CD4-positive, alpha-beta T cell treated with Interleukin-12 subunit alpha and Interleukin-12 subunit beta, for 1 hour (primary cell): ENCODE measurements at places on chromosomes 1 and 21.

DNA sequence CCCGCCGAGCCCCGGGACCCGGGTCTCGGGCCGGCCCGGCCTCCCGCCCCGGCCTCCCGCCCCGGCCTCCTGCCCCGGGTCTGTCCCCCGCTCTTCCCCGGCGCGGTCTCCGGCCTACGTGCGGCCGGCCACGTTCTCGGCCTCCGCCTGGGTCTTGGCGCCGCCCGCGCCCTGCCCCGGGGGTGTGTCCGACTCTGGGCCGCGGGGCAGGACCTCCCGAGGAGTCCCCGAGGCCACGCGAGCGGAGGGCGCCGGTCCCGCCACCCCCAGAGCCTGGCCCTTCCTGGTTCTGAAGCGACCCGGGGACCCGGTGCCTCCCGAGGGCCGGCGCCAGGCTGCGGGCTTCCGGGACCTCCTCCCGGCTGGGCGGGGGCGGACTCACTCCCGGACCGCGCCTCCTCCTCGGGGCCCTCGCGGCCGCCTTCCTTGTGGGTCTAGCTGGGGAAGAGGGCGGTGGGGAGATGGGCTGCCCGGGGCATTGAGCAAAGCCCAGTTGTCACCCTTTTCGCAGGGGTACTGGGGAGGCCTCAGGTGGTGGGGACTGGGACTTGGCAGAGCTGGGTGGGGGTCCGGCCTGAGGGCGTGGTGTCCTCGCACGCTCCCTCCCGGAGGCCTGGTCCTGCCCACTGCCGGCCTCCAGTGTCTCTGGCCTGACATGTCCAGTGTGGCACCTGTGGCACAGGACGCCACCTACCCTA is 558 bp downstream of the PFKL start:
- peak; percentile 64 for DNase-seq

- no peak for DNase-seq
Measured at GRCh38 chr1:25543005-25543424, 391 bp upstream of the LDLRAP1 start.

DNA sequence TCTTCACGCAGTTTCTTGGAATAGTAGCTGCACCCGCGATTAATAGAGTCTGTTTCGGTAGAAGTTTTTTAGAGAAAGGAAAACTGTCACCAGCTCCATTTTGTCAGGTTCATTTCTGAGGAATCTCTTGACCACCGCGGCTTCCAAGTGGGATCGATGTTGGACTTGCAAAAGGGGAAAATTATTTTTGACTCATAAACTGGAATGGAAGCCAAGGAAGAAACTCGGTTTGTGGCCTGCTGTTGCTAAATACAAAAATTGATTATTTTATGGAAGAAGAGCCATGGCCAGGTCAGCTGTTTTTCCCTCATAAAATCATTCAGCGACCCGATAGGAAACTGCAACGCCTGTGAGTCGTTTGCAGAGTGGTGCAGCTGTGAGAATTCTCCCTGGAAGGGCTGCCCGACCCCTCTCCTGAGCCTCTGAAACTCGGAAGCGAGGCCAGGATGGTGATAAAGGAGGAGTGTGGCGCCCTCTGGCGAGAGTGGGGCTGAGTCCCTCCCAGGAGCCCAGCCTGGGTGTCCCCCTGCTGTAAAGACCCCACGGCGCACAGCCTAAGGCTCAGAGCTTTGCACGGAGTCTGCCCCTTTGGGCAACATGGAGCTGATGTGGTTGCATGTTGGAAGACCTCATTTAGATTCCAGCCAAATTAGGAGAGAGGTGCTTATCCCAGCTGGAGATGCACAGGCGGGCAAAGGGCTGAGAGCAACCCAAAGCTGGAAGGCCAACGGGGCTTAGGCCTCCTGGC is 83.6 kb upstream of the SLC25A33 start:
- peak; percentile 66 for DNase-seq

DNA sequence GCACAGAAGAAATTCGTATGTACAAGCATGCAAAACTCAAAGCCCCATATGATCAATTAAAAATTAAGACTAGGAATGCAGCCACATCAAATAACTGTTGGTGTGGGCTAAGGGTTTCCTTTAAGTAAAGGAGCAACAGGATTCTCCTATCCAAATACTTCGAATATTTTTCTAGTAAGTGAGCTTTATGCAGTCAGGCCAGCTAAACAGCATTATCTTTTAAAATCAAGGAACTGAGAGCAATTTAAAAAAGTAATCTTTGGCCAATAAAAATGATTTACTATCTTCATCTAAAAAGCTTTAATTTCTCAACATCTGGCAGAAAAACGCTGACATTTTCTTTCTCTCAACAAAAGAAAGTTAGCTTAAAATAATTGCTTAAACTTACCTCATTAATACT is 19.8 kb downstream of the CNN3 start:
- DNase-seq: no peak

GRCh38 chr21:29084372-29084771 is 10.9 kb upstream of the CCT8 start:
- DNase-seq: no peak

- DNase-seq: no peak
Measured at GRCh38 chr1:36829066-36829465, 205.2 kb downstream of the GRIK3 start.

DNA sequence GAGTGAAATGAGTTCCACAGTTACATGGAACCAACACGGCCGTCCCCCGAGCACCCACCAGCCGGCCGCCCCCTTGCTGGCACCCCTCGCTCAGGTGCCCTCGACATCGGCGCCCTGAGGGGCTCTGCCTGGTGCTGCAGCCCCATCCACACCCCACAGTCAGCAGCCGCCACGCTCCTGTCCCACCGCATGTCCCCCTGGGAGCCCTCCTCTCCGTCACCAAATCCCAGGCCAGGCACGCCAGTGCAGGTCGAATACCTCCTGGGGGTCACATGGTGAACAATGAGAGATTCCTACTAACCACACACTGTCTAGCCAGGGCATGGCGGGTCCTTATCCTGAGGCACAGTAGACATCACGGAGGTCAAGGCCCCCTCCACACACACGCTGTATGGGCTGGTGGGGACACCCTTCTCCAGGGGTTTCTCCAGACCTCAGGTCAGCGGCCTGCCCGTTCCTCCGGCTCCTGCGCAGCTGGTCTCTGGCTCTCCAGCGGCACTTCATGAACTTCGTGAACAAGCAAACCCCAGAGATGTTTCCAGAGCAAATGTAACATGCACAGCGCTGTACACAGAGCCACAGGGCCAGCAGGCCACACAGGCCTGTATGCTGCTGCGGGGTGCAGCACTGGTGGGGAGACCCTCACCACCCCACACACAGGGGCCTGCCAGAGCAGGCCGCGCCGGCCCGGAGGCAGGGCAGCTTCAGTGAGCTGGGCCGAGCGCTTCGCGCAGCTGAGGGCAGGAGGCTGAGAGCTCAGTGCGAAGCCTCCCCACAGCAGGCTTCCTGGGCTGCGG is 21.8 kb downstream of the POFUT2 start:
- DNase-seq: no peak

GRCh38 chr1:1072849-1073742 is 1.0 kb downstream of the RNF223 start:
- DNase-seq: no peak

DNA sequence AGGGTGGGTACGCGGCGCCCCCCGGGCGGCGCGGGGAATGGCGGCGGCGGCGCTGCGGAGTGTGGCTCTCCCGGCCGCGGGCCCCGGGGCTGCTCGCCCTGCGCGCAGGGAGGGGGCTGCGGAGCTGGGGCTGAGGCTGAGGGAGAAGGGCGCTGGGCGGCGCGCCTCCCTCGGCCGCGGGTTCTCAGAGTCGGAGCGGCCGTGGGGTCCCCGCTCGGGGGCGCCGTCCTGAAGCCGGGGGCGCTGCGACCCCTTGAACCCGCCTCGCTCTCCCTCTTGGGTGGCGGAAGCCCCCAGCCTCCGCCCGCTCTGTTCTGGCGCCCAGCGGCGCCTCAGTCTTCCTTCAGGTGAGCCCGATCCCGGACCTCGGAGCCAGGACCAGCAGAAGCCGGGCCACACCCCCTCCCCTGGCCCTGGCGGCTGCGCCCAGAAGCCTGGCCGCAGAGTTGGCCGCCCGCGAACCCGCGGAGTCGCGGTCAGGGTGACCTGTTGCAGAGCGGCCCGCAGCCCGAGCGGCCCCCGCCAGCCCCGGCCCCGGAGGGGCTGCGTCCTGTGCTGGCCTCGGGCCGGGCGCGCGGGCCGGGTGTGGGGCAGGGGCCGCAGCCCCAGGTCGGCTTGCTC is 532 bp downstream of the RALGPS2 start:
- peak; percentile 11 for DNase-seq

GRCh38 chr1:221672965-221673364 is 68.9 kb downstream of the DUSP10 start:
- DNase-seq: no peak

DNA sequence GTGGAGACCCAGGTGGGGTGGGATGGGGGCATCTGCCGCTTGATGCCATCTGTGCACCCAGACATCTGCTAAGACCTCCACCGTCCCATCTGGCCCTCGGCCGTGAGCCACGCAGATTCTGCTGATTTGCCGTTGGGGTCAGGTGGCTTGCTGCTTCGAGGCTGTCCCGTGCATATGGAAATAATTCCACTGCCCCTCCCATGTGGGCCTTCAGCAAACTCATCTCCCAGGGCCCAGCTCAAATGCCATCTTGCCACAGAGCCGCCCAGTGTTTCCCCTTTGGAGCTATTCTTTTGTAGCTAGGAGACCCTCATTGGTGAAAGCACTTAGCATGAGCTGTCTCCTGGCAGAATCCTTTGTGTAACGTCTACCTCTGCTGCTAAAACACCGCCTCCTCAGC is 99.8 kb downstream of the KAZN start:
- no peak for DNase-seq

GRCh38 chr1:19504796-19505692 is 19.7 kb upstream of the CAPZB start:
- no peak for DNase-seq

DNA sequence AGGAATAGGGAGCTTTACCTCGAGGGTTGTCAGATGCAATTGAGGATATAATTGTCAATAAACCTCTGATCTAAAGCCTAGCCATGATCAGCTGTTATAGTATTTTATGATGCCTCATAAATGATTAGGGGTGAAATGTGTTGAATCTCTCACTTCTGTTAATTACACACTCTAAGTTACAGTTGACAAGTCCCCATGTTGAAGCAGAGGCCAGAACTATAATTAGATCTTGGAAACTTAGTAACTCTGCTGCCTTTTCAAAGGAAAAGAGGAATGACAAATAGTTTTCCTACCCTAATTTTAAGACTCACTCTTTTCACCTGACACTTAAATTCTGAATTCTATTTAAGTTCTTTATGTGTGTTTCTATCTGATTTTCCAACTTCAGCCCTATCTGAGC is 33.8 kb downstream of the CCSAP start:
- DNase-seq: no peak

GRCh38 chr1:51859333-51859732 is 19.2 kb downstream of the NRDC start:
- no peak for DNase-seq

- no peak for DNase-seq
Measured at GRCh38 chr21:27001526-27001925, 34.6 kb upstream of the ADAMTS5 start.

- no peak for DNase-seq
Measured at GRCh38 chr1:19065526-19066247, 109.2 kb upstream of the IFFO2 start.

DNA sequence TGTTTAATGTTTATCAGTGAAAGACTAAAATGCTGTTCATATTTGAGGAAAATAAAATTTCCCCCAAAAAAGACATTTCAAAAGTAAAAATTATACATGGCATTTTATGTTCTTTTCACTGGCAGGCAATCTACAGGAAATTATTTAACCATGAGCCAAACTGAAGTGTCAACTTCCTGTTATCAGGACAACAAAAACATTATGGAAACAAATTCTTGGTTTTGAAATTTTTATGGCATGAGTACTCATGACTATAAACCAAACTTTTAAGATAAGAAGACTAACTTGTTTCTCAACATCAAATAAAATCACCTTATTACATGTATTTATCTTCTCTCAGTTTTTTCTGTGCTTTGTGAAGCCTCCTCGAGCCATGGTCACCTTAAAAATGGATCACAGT is 698.6 kb downstream of the LTN1 start:
- no peak for DNase-seq

- no peak for DNase-seq
Measured at GRCh38 chr1:230985711-230986110, 6.8 kb downstream of the ARV1 start.

- DNase-seq: no peak
Measured at GRCh38 chr1:64228167-64228957, 24.9 kb downstream of the UBE2U start.

DNA sequence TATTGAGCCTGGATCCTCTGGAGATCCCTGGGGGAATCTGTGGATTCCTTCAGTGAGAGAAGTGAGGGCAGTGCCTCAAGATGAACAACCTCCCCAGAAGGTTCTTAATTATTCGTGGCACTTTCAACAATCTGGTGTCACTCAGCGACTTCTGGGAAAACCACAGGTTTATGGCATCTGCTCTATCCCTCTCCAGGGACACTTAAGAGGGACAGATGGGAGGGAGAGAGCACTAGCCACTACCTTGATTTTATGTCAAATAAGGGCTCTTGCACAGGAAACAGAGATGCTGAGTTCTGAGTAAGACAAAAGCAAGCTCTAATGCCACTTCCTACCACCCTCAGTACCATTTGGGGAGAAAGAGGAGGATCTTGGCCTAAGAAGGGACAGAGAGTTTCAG is 21.2 kb upstream of the CHI3L1 start:
- no peak for DNase-seq

- DNase-seq: no peak
Measured at GRCh38 chr1:9093581-9093980, 24.1 kb upstream of the SLC2A5 start.

DNA sequence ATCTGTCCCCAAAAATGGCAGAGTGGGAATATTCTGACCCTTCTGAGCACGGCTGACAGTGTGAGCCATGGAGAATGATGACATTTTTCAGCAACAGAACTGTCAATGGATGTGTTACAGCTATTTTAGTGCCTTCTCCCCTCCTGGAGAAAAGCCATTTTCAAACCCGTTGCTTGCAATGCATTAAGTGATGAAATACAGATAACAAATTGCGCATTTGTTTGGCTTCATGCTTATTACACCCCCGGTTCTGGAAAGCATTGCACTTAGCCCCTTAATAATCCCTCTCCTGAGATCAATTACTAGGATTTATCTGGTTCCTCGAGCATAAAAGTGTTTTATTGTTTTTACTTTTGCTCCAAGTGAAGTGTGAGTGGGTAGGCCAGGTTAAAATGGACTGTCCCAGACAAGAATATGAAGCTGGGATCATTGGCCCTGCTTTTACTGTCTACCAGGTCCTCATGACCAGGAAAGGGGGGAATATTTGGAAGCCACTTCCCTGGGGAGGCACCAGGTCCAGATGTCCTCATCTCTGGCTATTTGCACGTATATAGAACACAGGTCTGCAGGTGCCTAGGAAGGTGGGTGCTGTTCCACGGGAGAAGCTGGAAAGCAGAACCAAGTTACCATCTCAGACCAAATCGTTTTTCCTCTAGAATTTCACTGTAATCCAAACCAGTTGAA is 37.5 kb upstream of the HHAT start:
- DNase-seq: no peak

DNA sequence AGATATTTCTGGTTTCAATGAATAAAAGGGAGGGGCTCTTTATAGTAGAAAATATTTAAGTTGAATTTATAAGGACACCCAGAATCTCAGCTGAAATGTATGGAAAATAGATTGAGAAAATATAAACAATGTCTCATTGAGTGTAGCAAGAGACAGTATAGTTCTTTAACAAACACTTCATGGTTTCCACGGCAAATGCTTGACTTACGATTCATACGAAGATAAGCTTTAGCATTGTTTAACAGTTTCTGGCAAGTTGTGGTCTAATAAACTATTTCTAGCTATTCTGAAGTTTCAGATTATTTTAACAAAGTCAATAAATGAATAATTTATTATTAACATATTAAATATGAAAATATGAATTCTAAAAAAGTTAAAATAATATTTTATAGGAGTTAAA is 1419.4 kb downstream of the KCNT2 start:
- no peak for DNase-seq
